ENCODE measurements at places on chromosomes 3 and 15. TPM values are rescaled to one million over a fixed set of nuclear protein-coding genes. Genes with fewer than 3 reads are reported as not detected.

TRIM42 gene
- total RNA-seq = not detected

GABRG3 gene
- total RNA-seq = not detected

GMNC gene
- total RNA-seq = not detected

SH2D7 gene
- 0.31 TPM for total RNA-seq

CAPN3 gene
- 12.3 TPM for total RNA-seq

CADM2 gene
- 1.8 TPM for total RNA-seq

STRIT1 gene
- total RNA-seq = not detected

SIAH2 gene
- 46.4 TPM for total RNA-seq

HESX1 gene
- total RNA-seq = 0.73 TPM

ITIH1 gene
- total RNA-seq = not detected

CHSY1 gene
- total RNA-seq = 14.1 TPM

ARHGEF26 gene
- 0.62 TPM for total RNA-seq

HCLS1 gene
- 0.31 TPM for total RNA-seq

ATOSA gene
- total RNA-seq = 34.8 TPM

PLSCR4 gene
- total RNA-seq = 8.5 TPM

ADAMTS17 gene
- total RNA-seq = 0.10 TPM

APEH gene
- 124 TPM for total RNA-seq
